ENCODE measurements at places on chromosomes 11 and 22.

GRCh38 chr22:33455036-33455435 lies 396.9 kb upstream of the SYN3 start:
- no peak for DNase-seq

- DNase-seq = no peak
Observed at GRCh38 chr11:94486068-94486467, 7.6 kb downstream of the MRE11 start.

DNA sequence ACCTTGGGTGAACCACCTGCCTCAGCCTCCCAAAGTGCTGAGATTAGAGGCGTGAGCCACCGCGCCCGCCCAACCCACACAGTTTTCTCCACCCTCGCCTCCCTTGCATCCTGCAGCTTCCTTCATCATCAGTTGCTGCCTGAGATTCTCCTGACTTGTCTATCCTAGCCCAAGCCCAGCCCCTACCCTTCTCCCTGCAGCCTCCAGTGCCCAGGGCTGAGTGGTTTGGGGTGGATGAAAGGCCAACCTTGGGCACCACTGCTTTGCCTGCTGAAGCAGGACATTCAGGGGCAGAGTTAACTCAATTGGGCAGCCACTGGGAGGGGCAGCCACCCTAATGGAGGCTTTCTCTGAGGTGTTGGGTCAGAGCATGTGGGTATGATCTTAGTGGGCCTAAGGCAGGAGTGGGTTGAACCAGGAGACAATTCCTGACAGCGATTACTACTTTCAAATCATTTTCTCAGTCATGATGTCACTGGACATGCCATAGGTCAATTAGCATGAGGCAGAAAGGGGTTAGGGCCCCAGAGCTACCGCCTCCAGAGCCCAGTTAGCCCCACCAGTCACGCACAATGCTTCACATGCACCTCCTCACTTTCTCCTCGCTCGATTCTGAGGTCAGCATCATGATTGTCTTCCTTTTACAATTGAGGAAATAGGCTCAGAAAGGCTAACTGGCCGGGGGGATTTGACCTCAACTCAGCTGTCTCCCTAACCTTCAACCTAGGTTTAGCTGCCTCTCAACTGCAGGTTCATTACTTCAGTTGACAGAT lies 1.0 kb upstream of the FKBP2 start:
- DNase-seq = no peak

DNA sequence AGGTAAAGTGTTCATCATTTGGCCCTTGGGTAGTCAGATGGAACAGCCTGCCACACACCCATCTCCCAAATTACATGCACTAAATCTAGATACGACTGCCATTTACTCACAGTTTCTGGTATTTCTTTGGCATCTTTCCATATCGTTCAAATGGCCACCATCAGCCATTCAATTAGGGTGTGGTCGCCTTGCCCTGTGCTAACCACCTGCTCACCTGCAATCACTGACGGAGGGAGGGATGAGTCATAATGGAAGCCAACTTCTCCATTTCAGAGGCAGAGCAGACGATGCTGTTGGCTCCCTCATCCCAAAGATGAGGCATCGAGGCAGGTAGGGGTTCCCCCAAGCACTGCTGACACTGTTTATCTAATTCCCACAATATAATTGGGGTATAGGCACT lies 14.6 kb downstream of the MS4A6A start:
- DNase-seq = no peak

DNA sequence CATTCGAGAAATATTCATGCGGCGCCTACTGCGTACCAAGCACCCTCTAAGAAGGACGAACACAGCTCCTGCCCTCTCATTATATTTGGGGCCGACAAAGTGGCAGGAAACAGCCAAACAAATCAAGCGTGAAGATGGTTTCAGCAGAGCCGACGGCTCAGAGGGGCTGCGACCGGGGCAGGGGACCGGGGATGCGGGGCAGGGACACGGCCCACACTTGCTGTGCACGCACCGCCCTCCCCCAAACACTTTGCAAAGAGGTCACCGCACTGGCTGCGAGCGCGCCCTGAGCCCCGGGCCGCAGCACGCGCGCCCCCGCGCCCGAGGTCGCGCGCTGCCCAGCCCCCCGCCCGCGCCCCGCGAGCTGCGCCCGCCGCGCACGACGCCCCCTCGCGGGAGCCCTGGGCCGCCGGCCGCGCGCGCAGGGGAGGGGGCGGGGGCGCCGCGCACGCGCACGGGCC lies 255 bp upstream of the SYNGR1 start:
- no peak for DNase-seq

DNA sequence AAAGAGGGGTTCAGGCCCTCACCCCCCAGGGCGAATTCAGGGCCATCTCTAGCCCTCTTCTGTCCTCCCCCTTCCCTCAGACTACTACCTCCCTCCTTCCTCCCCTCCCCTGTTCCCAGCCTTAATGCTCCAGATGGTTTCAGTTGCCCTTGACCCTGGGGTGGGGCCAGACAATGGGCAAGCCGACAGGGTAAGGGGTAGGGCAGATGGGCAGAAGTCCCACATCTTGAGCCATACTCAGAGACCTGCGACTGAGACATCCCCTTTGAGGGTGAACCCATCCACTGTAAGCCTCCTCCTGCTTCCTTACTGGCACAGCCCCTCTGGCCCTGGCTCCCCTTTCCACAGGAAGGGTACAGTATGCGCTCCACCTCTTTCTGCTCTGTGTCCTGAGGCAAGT lies 1.9 kb downstream of the RHBDD3 start:
- no peak for DNase-seq

- DNase-seq = no peak
Observed at GRCh38 chr22:50136581-50137015, 33.9 kb upstream of the PANX2 start.

DNA sequence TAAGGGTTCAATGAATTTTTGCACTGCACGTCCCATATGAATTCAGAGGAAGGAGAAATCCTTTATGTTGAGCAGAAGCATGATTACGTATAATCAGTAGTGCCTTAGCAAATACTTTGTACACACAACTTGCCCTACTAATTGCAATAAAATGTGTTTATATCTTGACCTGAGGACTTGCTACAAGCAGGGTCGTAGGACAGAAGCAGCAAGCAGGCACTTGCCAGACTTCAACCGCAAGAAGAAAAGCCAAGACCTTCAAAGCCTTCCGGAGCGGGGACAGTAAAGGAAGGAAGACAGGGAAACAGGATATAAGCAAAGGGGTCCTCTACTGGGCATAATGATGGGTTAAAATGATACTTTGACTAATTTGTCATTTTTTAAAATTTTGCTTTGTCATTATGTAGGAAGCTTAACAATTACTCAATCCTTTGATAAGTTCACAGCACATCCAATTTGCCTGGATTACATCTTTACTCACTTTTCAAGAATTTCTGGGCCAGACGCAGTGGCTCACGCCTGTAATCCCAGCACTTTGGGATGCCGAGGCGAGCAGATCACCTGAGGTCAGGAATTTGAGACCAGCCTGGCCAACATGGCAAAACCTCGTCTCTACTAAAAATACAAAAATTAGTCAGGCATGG lies 23.2 kb upstream of the UBASH3B start:
- no peak for DNase-seq

- DNase-seq = no peak
Observed at GRCh38 chr22:30206944-30207343, 39.6 kb downstream of the LIF start.

DNA sequence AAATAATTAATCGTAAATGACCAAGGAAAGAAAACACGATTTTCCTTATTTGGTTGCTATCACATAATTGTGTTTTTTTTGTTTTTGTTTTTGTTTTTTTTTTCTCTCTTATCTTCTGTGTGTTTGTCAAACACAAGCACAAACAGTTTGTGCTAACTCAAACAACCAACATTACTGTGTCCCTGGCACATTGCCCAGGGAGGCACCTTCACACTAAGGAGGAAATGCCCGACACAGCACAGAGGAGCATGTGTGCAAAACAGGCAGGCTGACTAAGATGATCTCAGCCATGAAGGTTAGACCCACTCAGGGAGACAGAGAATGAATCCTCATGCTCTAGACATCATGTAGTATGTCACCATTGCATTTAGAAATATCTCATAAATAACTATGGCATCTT lies 130.1 kb downstream of the SOX6 start:
- DNase-seq = no peak

GRCh38 chr22:17583151-17583550 lies 19.9 kb downstream of the SLC25A18 start:
- no peak for DNase-seq

DNA sequence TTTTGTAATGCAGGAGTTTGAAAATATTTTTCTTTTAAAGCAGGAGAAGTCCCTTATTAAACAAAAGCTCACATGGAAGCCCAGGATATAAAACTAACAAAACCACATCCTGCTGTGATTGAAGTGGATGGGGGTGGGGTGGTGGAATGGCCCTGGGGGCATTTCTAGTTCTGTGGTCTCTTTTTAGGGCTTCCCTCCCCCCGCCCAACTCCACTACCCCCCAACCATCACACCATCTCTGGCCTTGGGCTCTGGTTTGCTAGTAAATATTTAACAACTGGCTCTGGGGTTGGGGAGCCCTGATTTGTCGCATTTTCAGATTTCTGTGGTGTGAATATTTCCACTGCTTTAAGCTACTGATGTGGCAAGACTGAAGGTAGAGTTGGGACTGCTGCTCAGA lies 279.6 kb upstream of the PLET1 start:
- no peak for DNase-seq

- no peak for DNase-seq
Observed at GRCh38 chr22:37202716-37203115, 9.6 kb downstream of the SSTR3 start.

GRCh38 chr11:114256967-114257286 lies 39.3 kb upstream of the NNMT start:
- no peak for DNase-seq

GRCh38 chr22:27260087-27260698 lies 541.4 kb downstream of the MN1 start:
- no peak for DNase-seq

GRCh38 chr22:20015971-20016733 lies 471 bp downstream of the ARVCF start:
- DNase-seq = no peak

DNA sequence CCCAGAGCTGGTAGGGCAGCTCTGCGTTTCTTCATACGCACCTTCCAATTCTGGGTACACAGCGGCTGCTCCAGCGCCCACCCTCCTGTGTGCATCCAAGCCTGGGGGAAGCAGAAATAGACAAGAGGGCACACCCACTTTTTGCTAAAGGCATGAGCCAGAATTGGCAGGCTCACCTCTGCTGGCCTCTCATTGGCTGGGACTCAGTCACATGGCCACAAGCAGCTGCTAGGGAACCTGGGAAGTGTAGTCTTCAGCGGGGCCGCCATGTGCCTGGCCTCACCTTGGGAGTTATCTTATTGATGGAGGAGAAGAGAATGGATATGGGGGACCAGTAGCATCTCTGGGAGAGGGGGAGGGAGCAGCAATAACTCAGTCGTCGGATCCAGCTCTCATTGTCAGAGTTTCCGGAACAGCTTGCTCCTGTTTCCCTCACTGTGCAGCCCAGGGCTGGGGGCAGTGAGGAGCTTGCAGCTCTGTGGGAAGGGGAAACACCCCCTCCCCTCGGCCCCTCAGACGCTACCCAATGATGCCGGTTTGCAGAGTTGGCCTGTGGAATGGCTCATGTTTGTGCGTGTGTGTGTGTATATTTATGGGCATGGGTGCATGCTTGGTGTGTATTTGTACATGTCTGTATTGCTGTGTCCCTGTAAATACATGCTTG lies 11.8 kb upstream of the MIEF1 start:
- no peak for DNase-seq

DNA sequence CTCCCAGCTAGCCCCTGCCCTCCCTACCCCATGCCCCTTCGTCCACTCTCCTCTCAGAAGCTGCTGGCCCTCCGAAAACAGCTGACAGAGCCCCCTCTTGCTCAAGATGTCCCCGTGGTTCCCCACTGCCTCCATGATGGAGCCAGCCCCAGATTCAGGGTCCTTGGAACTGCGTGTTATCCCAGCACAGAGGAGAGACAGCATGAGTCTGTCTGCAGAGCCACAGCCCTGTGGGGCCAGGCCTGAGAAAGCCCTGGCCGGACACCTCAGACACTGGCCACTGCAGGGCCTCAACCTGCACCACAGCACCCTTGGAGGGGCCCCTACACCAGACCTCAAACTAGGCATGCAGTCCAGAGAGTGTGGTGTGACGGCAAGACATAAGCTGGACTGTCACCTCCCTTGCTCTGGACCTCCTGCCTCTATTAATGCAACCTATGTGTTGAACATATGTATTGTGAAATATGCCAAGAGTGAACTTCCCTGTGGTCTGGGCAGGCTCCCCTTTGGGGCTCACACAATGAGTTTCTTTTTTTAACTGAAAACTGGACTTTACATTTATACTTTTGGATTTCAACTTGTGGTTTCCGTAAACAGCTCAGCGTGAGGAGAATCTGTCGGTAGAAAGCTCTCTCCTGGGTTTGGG lies 9.6 kb downstream of the PNPLA5 start:
- no peak for DNase-seq

DNA sequence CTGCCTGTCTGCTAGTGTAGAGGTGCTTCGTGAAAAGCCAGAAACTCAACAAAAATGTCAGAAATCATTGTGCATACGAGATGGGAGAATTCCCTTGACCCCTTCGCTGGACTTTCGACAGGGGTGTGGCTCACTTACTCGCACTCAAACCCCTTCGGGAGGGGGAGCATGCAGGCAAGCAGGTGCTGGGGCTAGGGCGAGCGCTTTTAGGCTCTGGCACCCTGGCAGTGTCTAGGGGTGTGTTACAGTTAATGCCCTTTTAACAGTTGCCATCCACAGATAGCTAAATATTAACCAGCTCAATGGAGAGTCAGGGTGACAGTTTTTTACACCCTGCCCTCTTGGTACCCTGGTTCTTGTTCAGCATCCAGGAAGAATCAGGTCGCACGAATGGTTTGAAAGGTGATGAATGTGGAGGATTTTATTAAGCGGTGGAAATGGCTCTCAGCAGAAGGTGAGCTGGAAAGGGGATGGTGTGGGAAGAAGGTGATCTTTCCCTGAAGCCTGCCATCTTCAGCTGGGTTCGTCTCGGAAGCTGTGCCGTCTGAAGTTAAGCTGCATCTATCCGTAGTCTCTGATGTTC lies 59.6 kb upstream of the SHANK2 start:
- no peak for DNase-seq

DNA sequence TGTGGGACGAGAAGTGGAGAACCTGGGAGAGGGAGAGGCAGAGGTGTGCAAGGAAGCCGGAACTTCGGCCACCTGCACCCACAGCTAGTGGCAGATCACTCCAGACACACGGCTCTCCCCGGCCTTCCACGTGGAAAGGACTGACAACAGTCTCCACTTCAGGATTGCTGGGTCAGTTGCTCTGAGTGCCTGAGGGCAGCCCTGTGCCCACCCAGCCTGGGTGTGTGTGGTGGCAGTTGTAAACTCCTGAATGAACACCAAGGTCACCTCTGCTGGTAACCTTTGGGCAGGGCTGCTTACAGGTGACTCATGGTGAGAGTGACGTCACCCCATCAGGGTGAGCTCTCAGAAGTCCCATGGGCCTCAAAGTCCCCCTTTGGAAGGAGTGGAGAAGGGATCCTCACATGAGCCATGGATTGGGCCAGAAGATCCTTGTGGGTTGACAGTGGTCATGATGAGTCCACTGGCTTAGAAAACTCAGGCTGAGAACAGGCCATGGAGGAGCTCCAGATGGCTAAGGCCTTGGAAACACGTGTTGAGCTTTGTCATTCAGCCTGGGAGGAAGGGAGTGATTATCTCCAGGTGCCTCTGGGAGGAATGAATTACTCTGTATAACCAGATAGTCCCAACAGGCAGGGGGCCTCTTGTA lies 71.3 kb downstream of the BCR start:
- no peak for DNase-seq

All from cortex of kidney (tissue), 1 donor.